ENCODE measurements at places on chromosomes 16 and 17.

DNA sequence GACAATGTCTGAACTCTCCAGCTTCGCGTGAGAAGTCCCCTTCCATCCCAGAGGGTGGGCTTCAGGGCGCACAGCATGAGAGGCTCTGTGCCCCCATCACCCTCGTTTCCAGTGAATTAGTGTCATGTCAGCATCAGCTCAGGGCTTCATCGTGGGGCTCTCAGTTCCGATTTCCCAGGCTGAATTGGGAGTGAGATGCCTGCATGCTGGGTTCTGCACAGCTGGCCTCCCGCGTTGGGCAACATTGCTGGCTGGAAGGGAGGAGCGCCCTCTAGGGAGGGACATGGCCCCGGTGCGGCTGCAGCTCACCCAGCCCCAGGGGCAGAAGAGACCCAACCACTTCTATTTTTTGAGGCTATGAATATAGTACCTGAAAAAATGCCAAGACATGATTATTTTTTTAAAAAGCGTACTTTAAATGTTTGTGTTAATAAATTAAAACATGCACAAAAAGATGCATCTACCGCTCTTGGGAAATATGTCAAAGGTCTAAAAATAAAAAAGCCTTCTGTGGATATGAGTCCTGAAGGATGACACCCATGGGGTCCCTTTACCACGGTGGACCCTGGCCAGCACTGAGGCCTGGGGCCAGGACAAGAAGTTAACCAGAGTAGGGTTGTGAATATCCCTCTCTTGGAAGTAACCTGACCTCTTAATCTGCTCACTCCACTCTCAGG is 10.5 kb upstream of the ITGAD start:
- peak; percentile 40 for DNase-seq

DNA sequence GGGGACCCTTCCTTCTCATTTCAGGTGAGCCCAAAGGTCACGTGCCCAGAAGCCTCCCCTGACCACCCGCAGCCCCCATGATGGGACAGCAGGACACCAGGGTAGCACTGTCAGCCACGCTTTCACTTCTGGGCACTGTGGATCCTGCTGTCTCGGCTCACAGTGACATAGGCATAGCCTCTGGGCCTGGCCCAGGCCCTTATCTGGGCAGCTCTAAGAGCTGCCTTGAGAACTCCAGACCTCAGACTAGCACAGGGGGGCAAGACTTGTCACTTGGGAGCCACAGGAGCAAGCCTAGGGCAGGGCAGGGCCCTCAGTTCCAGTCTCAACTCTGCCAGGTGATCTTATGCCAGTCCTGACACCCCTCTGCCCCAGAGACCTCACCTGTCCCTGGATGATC is 4.7 kb downstream of the NATD1 start:
- no peak for DNase-seq

GRCh38 chr17:9488556-9488955 is 87.1 kb downstream of the STX8 start:
- no peak for DNase-seq

DNA sequence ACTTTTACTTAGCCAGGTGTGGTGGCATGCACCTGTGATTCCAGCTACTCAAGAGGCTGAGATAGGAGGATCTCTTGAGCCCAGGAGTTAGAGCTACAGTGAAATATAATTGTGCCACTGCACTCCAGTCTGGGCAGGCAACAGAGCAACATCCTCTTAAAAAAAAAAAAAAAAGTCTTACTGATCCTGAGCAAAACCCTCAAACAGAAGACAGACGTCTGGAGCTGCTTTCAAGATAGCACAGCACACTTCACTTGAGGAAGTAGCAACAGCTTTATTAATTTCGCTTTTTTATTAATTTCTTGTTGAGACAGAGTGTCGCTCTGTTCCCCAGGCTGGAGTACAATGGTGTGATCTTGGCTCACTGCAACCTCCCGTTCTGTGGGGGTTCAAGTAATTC is 10.2 kb upstream of the GGA2 start:
- DNase-seq, result no peak

- peak; percentile 71 for DNase-seq
These were observed 3.4 kb downstream of the STH start for GRCh38 chr17:46002311-46002972.

DNA sequence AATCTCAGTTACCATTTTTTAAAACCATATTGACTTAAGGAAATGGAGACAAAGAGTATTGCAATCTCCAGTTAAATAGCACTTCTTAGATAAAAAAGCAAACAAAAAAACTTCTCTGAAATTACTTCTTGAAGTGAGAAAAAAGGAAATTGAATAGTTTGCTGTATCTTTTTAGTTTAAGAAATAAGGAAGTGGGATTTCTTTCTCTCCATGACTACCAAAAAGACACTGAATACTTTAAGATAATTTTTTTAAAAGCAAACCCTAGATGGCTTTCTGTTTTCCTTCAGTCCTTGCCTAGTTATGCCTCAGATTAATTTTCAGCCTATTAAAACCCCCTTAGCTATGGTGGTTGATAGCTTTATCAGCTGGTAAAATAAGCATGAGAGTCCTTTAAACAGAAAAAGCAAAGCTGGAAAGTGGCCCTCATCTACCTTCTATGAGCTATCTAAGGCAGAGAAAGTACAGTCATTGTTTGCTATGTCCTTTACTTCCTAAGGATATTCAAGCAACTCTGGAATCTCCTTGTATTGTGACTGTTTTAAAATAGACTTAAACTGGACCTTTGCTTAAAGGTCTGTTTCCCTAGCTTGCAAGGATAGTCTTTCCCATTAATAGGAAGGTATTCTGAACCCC is 28.6 kb downstream of the TPPP3 start:
- no peak for DNase-seq

GRCh38 chr16:56298116-56298515 is 106.8 kb downstream of the GNAO1 start:
- DNase-seq, result no peak

GRCh38 chr17:73139296-73139695 is 25.5 kb upstream of the SSTR2 start:
- DNase-seq, result no peak

- DNase-seq, result no peak
These were observed 300.1 kb downstream of the UTP18 start for GRCh38 chr17:51560398-51560797.

DNA sequence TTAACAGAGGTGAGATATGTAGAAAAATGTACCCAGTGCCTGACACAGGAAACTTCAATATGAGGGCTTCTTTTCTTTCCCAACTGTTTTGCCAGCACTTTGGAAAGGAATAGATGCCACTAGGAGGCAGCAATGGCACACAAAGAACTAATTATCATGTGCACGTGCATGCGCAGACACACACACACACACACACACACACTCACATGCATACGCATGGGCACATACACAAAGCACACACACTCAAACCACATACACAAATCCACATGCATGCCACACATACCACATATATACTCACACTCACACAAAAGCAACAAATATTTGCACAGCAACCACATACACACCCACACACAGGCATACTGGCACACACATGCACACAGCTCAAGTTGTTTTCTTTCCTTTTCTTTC is 8.8 kb upstream of the CEP112 start:
- DNase-seq, result peak; percentile 49

GRCh38 chr16:74747-75334 is 2.4 kb upstream of the RHBDF1 start:
- DNase-seq, result no peak

- DNase-seq, result no peak
These were observed 22.1 kb downstream of the CRISPLD2 start for GRCh38 chr16:84841787-84842300.

- no peak for DNase-seq
These were observed 6.1 kb upstream of the NLRC5 start for GRCh38 chr16:56983211-56983751.

- peak; percentile 17 for DNase-seq
These were observed 62.6 kb upstream of the TEKT1 start for GRCh38 chr17:6894206-6894528.

GRCh38 chr17:47810200-47810821 is 11.3 kb downstream of the OSBPL7 start:
- DNase-seq, result no peak

- peak; percentile 80 for DNase-seq
These were observed 98.9 kb downstream of the AATF start for GRCh38 chr17:37047631-37048104.

DNA sequence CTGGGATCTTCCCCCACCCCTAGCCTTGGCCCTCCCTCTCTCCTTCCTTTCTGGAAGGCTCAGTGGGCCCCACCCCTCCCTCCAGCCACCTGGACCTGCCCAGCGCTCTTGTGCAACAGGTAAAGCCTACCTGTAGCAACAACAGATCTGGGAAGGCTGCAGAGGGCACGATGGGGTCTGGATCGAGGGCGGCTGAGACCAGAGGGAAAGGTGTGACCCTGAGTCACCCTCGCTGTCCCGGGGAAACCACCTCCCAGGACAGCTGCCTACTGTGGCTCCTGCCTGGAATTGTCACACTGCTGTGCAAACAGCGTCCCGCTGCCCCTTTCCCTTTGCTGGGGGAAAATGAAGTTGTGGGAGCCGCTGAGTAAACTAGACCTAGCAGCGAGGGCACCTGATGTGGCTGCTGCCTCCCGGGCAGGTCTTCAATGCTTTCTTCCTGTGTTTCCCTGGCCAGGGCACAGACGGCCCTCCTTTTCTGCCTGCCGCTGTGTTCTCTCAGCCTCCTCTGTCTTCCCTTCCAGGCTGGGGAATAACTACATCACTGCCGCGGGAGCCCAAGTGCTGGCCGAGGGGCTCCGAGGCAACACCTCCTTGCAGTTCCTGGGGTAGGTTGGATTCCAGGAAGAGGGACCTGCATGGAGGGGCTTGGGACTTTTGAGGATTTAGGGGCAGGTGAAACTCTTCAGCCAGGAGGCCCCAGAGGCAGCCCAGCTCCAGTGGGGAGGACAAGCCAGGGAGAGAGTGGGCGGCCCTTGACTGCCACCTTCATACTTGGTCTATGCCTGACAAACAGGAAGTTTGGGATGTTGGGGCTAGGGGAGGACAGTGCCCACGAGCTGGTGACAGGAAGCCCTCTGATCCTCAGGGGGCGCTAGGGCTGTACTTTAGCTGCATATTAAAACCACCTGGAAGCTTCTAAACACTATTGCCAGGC is 22.2 kb upstream of the CYLD start:
- no peak for DNase-seq

DNA sequence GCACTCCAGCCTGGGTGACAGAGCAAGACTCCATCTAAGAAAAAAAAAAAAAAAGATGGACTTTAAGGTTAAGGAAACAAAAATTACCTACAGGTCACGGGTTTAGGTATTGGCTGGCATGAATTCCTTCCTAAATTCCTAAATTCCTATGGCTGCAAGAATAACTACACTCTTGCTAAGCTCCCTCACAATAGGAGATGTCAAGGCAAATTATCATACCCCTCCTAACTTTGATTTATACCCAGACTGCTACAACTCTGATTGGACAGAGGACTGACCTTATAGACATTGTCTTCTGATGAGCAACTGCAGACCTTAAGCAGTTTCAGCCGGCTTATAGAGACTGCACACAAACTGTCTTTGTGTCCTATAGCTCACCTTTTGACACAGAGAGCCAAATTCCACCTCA is 25.1 kb upstream of the TMC7 start:
- no peak for DNase-seq

DNA sequence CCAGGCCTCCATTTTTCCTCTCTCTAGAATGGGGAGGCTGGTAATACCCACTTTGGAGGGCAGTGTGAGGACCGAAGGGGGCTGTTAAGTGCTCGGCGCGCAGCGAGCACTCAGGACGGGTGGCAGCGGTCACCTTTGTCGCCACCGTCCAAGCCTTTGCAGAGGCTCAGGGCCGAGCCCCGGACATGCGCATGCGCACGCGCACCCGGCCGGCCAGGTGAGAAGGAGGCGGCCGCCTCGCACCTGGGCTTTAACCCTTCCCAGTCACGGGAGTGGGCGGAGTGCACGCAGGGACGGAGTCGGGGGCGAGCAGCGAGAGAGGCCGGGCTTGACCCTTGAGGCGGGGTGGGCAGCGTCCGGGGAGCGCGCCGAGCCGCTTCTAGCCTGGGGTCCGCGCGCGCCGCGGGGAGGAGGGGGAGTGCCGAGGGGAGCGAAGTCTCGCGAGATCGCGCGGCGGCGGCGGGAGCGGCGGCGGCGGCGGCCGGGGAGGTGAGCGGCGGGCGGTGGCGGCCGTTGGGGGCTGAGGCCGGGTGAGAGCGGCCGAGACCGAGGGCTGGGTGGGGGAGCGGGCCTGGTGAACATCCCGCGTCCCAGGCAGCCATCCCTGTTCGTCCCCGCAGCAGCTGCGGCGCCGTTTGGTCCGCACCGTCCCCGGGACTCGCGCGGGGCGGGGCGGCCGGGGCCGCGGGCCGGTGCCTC is at the start of gene MRTFB:
Gene MRTFB (plus strand): TSS at position 443 of the 699 bp plus-strand sequence. CDS start 69,288 bp downstream, outside the sequence.
- DNase-seq, result peak; percentile 69

GRCh38 chr16:71396594-71396993 is 38.1 kb downstream of the CALB2 start:
- DNase-seq, result no peak

GRCh38 chr17:78273813-78274212 is 42.4 kb downstream of the TMEM235 start:
- DNase-seq, result no peak

DNA sequence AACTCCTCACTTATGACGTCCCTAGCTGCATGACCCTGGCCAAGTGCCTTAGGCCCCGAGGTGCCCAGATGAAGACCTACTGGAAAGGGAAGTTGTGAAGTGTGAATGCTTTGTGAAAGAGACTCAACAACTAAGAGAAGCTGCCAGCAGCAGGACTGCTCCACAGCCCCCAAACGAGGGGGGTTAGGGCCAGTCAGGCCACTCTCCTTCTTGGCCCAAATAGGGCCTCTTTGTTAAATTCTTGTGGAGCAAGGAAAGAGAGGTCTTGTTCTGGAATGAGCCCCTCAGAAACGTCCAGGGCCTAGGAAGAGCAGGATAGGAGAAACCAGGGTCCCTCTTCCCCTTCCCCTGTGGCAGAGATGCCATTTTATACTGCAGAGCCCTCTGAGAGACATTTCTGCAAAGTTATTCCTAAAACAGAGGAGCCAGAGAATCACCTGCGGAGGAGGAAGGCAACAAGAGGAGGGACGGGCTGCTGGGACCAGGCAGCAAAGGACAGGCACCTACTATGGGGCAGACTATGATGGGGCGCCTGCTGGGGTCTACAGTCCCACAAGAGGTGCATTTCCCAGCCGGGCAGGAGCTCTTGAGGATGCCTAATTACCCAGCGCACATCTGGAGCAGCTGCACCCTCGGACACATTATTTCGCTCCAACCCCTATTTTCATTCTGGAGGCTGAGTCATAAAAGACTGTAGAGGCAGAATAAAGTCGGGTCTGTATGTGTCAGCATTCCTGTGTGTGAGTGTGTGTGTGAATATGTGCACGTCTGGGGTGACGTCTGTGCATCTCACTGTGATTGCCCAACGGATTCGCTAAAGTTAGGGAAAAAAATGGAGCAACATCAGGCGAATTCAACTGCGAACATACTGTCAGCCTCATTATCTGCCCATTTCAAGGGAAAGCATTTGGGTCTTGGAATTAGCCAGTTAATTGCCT is 11.4 kb upstream of the HOXB9 start:
- DNase-seq, result no peak

All from stimulated activated CD4-positive, alpha-beta T cell treated with anti-CD3 and anti-CD28 coated beads, Interleukin-12 subunit alpha, Interleukin-12 subunit beta, amount 100 ng/mL, for 24 hours (primary cell).